ENCODE measurements at places on chromosomes 2 and 18. TPM values are rescaled to one million over a fixed set of nuclear protein-coding genes. Genes with fewer than 3 reads are reported as not detected.

- DNase-seq, result no peak
Measured at GRCh38 chr18:3789525-3789924, 339.6 kb downstream of the TGIF1 start.

Gene APLF
- 1.3 TPM for polyA plus RNA-seq

DNA sequence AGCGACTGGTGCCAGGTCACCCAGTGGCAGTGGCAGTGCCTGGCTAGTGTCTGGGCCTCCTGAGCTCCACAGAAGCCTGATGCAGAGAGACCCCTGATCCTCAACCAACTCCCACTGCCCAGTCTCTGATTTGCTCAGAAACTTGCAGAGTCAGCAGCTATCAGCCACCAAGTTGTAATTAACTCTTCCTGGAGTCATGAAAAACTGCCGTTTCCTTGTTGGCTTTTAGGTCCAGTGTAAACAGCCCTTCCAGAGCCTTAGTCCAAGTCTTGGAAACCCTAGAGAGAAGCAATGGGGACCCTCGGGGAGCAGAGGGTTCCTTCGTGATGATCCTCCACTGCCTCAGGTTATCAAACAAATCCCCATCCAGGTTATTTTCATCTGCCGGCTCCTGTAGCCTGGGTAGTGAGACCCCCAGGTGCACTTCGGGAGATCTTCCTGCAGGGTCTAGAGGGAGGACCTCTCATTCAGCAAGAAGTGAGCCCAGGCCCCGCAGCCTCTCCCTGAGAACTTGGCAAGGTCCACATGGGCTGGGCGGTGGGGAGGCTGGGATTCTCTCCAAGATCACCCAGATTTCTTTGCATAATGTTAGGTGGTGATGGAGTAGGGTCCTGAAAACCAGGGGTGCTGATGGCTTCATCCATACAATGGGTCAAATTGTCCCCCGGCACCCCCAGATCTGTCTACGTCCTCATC lies 137.7 kb upstream of the HDAC4 start:
- DNase-seq, result no peak

DNA sequence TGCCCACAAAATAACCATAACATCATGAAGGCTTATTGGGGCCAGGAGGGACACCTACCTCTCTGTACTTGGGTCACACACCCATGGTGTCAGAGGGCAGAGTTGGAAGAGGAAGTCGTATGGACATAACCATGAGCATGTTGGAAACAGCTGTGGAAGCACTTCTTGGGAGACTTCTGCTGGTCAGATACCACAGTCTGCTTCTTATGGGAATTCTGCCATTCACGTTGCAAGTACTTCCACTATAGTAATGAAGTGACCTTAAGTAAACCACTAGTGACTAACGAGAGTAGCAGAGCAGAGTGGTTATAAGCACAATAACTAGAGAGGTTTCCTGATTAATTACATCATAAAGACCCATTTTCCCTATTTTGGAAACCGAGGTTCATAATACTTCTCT lies 61.1 kb upstream of the TFPI start:
- DNase-seq, result no peak

- DNase-seq, result no peak
Measured at GRCh38 chr2:151860613-151861146, 32.5 kb upstream of the ARL5A start.

DNA sequence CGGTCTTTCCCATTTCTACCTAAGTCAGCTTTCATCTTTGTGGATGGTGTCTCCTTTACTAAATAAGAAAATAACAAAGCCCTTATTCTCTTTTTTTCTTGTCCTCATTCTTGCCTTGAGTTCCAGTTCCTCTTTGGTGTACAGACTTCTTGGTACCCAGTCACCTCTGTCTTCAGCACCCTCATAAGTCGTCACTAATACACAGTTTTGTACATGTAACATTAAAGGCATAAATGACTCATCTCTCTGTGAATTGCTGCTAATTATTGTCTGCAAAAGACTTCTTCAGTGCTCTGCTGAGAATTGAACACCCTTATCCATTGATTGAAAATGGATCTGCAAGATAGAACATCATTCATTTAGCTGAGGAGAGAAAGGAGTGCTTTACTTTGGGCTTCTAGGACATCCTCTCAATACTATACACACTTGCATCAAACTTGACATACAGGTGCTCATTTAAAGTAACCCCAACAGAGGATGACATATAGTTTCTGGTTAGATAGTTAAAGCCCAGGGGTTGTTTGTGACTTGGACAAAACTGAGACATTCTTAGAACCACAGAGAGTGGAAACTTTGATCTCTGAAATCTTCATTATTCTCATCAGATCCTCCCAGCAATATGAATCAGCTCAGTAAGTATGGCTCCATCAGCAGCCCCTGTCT lies 97.0 kb downstream of the XRCC5 start:
- no peak for DNase-seq

DNA sequence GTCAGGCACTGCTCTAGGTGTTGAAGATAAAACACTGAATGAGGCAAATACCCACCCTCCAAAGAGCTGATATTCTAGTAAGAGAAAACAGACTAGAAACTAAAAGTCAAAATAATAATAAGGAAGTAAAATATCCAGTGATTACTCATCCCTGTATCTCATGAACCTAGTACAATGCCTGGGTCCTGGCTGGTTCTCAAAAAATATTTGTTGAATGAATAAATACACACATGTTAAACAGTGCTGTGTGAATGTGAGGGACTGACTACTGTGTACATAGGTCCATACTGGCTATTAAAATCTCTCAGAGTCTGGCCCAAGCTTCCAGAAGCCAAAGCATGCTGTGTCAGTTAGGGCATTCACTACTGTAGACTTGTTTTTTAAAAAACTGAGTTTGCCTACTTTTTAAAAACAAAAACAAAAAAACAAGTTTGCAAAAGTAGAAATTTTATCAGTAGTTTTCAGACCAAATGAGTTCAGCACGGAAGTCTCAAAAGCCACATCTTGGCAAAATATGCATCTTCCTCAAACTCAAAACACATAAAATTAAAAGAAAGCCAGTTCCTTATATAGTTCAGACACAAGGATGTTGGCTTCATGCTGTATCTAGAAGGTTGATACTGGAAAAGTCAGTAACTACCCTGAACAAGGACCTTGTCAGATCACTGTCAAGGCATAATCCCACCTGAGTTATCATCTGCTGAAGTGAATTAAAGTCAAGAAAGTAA lies 136.2 kb downstream of the THADA start:
- no peak for DNase-seq

DNA sequence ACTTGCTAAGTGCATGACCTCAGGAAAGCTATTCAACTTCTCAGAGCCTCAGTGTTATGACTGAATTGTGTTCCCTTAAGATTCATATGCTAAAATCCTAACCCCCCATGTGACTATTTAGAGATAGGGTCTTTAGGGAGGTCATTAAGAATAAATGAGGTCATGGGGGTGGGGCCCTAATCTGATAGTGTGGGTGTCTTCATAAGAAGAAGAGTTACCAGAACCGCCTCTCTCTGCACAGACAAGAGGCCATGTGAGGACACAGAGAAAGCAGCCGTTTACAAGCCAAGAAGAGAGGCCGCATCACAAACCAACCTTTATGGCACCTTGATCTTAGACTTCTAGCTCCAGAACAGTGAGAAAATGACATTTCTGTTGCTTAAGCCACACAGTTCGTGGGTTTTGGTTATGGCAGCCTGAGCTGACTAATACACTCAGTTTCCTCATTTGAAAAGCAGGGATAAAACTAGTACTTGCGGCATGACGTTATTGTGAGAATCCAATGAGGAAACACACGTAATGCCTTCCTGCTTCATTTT lies 9.9 kb downstream of the SH2D6 start:
- no peak for DNase-seq

Gene SMARCAL1
- 18.2 TPM for polyA plus RNA-seq

Gene ANKRD30B
- polyA plus RNA-seq, result not detected

Gene PLEKHM3
- polyA plus RNA-seq, result 5.3 TPM

GRCh38 chr18:21281603-21282002 lies 39.6 kb downstream of the GREB1L start:
- no peak for DNase-seq

Gene THSD7B
- polyA plus RNA-seq, result 1.2 TPM

DNA sequence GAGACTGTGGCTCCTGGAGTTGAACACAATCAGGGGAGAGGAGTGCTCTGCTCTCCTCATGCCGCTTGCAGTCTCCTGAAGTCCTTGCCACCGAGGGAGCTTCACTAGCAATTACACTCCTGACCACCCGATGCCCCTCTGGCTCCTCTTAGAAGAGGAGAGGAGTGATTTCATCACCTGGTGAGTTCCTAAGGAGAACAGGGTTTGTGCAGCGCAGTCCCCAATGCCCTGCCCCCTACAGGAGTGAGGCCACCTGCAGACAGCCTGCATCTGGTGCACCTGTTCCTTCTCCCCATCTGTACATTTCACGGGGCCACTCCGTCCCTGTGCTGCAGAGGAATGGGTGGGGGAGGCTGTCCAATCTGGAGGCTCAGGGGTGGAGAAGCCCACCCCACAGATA lies 267.2 kb downstream of the HRH4 start:
- DNase-seq, result no peak

Gene CREG2
- 2.4 TPM for polyA plus RNA-seq

Gene CTNNA2
- polyA plus RNA-seq, result 1.3 TPM

- DNase-seq, result no peak
Measured at GRCh38 chr2:158995677-158996049, 27.2 kb downstream of the TANC1 start.

Gene IL1F10
- polyA plus RNA-seq, result not detected

GRCh38 chr2:26942543-26943295 lies 27.7 kb upstream of the MAPRE3 start:
- peak; percentile 67 for DNase-seq

Gene IL37
- polyA plus RNA-seq, result not detected

- no peak for DNase-seq
Measured at GRCh38 chr18:41881285-41881684, 73.7 kb upstream of the PIK3C3 start.

- no peak for DNase-seq
Measured at GRCh38 chr18:23237524-23238151, 102.4 kb downstream of the CABLES1 start.

Gene MC5R
- 1.3 TPM for polyA plus RNA-seq

DNA sequence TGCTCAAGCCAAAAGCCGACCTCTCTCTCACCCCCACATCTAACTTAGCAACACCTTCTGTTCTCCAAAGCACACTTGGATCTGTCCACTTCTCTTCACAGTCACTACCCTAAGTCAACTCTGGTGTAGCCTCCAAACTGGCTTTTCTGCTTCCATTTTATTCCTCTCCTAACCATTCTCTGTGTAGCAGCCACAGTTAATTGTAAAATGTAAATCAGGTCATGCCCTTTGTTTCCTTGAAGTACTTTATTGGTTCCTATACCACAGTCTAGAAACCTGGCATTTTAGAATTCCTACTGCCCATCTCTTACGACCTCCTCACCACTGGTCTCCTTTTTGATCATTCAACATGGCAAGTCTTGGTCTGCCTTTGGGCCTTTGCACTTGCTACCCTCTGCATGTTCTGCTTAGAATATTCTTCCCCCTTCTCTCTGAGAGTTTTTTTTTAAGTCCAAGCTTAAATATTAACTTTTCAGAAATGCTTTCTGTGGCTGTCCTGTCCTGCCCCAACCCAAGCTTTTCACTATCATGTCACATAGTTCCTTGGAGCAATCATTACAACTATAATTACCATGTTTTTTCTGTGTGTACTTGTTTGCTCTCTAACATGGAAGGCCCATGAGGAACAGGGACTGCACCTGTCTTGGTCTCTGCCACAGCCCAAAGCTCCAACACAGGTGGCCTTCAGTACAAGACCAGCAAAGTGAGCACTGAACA lies 42.9 kb downstream of the PLA2R1 start:
- no peak for DNase-seq

Data from muscle of back (tissue), 13 donors.